ENCODE measurements at places on chromosomes 6 and 20.

DNA sequence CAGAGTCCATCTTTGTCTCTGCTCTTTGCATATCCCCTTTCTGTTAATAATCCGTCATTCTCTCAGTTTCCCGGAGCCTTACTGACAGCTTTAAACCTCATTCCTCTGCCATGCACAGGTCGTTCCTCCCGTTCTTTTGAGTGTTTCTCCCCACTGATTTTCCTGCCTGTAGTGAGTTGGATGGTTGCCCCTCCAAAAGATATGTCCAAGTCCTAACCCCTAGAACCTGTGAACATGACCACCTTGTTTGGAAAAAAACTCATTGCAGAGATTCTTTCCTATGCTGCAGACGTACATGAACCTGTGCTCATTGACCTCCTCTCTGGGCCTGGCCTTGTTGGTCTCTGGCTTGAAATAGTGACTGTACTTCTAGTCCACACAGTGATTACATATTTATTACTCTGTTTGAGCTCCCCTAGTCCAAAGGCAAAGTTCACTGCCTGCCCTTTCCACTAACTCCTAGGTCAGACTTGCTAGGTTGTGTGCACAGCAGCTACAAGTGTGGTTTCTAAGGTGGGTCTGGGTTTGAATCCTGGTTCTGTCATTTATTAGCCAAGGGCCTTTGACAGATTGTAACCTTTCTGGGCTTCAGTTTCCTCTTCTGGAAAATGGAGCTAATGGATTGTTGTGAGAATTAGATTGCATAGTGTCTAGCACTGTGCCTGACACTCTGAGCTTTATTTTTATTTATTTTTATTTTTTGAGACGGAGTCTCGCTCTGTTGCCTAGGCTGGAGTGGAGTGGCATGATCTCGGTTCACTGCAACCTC lies 29.3 kb downstream of the PPARD start:
- DNase-seq = no peak

DNA sequence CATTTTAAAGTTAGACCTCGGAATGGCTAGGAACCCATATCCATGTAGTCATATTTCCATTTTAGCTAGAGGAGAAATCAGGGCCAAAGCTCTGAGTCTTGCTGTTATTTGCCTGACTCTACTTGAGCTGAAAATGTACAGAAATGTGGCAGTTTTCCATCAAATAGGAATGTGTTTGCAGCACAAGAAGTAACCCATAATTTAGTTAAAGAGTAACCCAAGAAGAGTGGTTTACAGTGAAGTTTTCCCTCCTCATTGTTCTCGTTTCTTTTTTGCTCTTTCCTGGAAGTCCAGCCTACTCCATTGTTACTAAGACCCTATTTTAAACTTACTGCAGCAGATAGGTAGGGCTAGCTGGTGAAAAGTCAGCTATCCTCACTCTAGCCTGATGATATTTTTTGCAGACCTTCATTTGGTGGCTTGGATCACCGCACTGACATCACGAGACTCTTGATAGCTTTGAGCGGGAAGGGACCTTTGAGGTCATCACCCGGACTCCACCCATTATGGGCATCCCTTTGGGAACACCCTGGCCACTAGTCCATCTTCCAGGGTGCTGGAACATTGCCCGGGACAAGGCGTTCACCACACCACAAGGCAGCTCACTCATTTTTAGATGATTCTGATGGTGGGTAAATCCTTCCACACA lies 28.0 kb upstream of the ADGRF5 start:
- DNase-seq = no peak

DNA sequence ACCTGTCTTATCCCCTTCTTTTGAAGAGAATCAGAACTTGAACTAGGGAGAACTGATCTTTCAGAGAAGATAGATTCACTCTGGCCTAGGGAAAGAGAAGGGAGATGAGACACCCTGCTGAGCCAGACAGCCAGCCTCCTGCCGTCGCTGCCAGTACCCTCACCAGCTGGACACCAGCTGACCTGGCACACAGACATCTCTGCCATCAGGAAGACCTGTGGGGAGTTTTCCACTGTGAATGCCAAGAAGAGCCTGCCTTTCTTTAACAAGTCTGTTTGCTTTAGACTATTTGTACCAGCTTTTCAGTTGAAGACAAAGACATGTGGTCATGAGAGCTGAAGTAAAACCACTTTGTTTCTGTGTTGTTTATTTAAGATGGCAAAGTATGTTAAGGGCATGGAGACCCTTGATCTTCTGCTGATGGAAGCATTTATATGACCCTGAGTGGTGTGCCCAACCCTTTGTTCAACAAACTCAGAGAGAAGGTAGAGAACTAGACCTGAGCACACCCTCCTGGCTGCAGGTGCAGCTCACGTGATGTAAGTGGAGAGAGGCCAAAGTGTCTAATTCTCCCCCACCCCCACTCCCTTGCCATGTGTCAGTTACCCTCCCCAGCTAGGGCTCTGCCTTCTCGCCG lies 82.3 kb upstream of the SLC24A3 start:
- DNase-seq = no peak

DNA sequence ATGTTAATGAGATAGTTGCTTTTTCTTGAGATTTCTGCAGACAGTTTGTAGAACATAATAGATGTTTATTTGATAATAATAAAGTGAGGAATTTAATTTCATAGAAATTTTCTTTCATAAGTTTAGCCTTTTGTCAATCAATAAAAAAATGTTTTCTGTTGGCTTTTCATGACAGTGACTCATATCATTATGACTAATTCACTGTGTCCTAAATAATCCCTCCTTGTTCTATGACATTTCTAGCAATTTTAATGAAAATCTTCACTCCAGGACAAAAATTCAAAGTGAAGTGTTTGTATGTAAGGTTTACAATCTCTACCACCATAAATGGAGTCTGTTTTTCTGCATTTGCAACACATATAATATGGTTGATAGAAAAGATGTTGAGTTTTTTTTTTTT lies 109.9 kb downstream of the UTRN start:
- DNase-seq = no peak

DNA sequence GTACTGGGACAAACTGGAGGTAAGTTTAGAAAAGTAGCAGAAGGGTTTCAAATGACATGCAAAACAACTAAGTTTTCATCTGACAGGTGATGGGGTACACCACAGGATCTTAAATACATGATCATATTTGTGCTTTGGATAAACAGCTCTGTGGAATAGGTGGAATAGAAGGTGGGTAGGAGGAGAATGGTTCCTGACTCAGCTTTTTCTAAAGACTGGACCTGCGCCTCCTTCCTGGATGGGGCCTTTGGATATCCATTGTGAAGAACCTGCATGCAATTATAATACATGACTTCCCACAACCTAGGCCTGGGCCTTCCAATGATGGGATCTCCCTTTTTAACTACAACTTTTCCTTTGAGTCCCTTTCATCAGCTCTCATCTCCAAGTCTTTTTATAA lies 145.9 kb downstream of the AHI1 start:
- DNase-seq = no peak

DNA sequence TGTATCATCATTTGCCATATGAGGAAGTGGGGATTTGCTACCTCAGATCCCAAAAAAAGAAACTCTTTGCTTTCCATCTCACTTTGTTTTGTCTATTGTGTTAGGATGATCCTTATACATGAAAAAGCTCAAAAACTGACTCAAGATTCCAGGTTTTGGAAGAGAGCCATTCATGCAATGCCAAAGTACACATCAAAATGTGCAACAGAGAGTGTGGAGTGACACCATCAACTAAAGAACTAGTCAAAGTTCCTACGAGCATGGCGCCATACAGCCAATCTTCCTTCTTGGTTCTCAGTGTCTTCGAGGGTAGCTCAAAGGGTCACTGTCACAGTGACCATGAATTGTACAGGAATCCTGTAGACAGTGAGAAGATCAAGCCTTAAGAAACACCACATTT lies 255.8 kb upstream of the SASH1 start:
- no peak for DNase-seq

DNA sequence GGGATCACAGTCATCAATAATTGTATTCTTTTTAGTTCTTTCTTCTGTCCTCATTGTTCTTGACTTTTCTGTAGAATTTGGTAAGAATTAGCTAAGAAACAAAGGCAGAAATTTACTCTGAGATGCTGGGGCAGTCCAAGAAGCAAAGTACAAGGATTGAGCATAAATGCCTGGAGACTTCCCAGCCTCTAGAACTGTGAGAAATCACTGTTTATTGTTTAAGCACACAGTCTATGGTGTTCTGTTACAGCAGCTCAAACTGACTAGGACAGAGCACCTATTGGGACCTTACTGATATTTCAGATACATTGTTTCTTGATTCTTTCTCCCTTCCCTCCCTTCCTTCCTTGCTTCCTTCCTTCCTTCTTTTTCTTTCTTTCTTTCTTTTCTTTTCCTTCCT lies 192.7 kb upstream of the SLC35B3 start:
- DNase-seq = no peak

DNA sequence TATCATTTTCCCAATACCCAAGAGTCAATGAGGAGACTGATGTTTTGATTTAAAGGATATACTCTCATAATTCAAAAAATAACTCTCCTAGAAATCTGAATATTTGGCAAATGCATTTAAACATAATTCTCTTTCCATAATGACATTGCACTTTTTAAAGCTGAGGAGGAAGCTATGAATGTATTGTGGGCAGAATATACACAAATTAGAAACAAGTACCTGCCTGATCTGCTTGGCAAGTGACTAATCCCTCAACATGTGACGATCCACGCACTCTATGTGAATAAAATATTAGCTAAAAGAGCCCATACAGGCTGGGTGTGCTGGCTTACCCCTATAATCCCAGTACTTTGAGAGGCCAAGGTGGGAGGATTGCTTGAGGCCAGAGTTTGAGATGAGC lies 88.3 kb upstream of the CCDC28A start:
- DNase-seq = no peak

- no peak for DNase-seq
These were observed 22.0 kb upstream of the PRSS35 start for GRCh38 chr6:83490217-83490807.
